ENCODE measurements at places on chromosomes 12 and 14. TPM values are rescaled to one million over a fixed set of nuclear protein-coding genes. Genes with fewer than 3 reads are reported as not detected.

The TM9SF1 gene
- total RNA-seq, result 34.0 TPM

The PRB2 gene
- not detected for total RNA-seq

The TAS2R9 gene
- not detected for total RNA-seq

The RD3L gene
- not detected for total RNA-seq

DNA sequence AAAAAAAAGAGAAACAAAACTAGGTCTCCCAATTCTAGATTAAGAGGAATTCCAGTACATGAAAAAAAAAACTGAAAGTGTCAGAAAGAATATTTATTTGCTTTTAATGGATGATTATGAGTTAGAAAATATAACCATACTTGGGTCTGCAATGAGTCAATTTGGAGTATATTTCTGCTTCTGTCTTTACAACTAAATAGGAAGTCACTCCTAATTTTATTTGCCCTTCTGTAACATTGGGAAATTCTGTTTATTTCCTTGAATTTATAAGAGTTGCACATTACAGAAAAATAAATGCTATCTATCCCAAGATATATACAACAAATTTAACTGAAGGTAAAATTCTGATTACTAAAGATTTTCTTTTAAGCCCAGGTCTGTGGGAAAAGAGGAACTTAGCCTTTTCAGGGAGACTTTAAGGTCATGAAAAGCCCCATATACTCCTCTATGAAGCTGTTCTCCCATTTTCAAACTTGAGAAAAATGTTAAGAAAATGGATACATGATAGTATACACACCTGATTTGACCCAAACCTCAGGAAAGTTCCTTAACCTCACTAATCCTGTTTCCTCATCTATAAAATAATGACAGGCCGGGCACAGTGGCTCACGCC, 7.2 kb downstream of the SINHCAF start:
- peaks cover 80% of the 10 kb centered on the region for H3K4me1 ChIP-seq
- H3K27ac ChIP-seq, result no peak overlapping the region
- H3K36me3 ChIP-seq, result no peaks in the 10 kb centered on the region
- no peaks in the 10 kb centered on the region for H3K27me3 ChIP-seq

DNA sequence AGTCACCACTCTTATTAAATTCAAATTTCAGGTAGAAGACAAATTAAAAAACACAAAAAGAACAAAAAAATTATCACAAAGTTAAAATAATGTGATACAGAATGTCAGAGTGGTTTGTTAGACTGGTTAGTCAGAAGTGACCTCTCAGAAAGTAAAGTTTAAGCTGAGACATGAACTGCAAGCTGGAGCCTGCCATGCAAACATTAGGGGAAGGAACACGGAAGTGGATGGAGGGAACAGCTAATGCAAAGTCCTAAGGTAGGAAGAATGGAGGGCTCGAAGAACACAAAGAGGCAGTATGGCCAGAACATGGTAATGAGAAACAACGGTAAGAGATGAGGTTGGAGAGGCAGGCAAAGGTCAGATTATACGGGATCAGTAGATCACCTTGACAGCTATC, 41.7 kb downstream of the WDHD1 start:
- DNase-seq, result no peak
- no peak overlapping the region for H3K27ac ChIP-seq
- H3K4me1 ChIP-seq, result no peaks in the 10 kb centered on the region
- H3K27me3 ChIP-seq, result no peaks in the 10 kb centered on the region
- no peak overlapping the region for H3K4me3 ChIP-seq

DNA sequence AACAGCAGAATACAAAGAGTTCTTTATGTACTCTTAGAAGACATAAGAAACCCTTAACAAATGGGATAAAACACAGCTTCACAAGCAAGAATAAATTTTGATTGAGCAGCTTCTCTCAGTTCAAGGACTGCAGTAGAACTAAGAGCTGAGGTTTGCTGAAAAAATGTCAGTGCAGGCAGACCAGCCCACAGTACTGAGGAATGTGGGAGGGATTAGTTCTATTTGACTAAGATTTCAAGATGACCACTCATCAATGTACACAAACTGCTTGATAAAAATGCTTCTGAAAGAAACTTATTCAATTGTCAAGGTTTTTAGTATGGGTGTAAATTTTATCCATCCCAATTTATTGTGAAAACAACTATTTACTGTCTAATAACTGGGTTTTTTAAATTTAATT, 138.4 kb downstream of the SEC23A start:
- H3K4me1 ChIP-seq, result no peaks in the 10 kb centered on the region
- DNase-seq, result no peak
- no peaks in the 10 kb centered on the region for H3K36me3 ChIP-seq
- H3K27me3 ChIP-seq, result peaks cover 6% of the 10 kb centered on the region

The MANSC1 gene
- 0.31 TPM for total RNA-seq

The ABCD4 gene
- 38.2 TPM for total RNA-seq

- DNase-seq, result no peak
- H3K36me3 ChIP-seq, result no peaks in the 10 kb centered on the region
- peaks cover 87% of the 10 kb centered on the region for H3K4me1 ChIP-seq
- no peak overlapping the region for H3K4me3 ChIP-seq
- no peaks in the 10 kb centered on the region for H3K27me3 ChIP-seq
Measured at GRCh38 chr12:104472748-104473147, 16.0 kb downstream of the CHST11 start.

GRCh38 chr14:73888971-73889370, 2.3 kb downstream of the ZNF410 start:
- peaks cover 5% of the 10 kb centered on the region for H3K36me3 ChIP-seq
- H3K4me3 ChIP-seq, result no peak overlapping the region
- no peaks in the 10 kb centered on the region for H3K27me3 ChIP-seq
- no peak overlapping the region for H3K27ac ChIP-seq

- H3K4me3 ChIP-seq, result no peak overlapping the region
- no peaks in the 10 kb centered on the region for H3K4me1 ChIP-seq
Measured at GRCh38 chr12:123957196-123957595, 15.4 kb downstream of the CCDC92 start.

The FAM181A gene
- not detected for total RNA-seq

All from CD8-positive, alpha-beta memory T cell (primary cell).